ENCODE measurements at places on chromosomes 1 and 21.

- DNase-seq = no peak
These were observed 17.3 kb downstream of the S1PR1 start for GRCh38 chr1:101253976-101254674.

DNA sequence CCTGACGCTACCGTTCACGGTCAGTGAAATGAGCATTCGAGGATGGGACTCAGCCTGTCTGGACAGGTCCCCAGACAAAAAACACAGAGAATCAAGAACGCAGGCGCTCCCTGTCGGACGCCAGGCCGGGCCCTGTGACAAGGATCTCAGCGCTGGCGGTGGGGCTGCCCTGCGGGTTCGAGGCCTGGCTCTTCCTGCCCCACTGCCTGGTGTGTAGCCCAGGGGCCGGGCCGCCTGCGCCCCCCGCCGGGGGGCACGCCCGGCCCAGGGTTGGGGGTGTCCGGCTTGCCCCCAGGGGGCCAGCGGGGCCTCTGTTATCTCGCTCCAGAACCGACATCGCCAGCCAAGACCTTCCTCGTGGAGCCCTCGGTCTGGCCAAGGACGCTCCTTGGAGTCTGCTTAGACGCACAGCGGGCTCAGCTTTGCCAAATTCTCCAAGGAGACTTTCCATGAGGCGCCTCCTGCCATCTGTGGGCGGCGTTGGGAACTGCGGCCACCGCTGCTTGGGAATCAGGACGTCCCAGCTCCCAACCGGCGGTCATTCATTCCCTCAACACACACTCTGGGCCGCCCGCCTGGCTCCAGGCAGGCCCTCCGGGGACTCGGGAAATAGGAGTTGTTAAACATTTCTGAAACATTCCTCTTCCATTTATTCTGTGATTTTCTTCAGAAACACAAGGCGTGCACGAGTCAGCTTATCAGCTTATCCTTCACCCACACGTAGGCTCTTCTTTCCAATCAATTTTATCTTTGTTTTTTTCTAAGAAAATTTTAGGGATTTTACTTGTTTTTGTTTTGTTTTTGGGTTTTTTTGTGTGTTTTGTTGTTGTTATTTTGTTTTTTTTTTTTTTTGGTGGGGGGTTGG is 11.3 kb upstream of the RIPK4 start:
- no peak for DNase-seq

DNA sequence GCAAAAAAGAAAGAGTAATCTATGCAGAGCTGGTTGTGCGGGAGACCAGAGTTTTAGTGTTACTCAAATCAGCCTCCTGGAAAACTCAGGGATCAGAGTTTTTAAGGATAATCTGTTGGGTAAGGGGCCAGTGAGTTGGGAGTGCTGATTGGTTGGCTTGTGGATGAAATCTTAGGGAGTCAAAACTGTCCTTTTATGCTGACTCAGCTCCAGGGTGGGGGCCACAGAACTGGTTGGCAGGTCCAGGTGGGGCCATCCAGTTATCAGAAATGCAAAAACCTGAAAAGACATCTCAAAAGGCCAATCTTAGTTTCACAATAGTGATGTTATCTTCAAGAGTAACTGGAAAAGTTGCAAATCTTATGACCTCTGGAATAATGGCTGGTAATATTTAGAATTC is 3.3 kb downstream of the EXTL2 start:
- no peak for DNase-seq

GRCh38 chr1:23590058-23590783 is 30.9 kb upstream of the ID3 start:
- DNase-seq = no peak

GRCh38 chr1:40980453-40981121 is 1.1 kb downstream of the CTPS1 start:
- peak; percentile 14 for DNase-seq
